ENCODE measurements at places on chromosomes 3 and 15.

GRCh38 chr3:171286580-171287249 is 173.5 kb downstream of the TNIK start:
- no peak for DNase-seq

- no peak for DNase-seq
These were observed 26.4 kb downstream of the CBLB start for GRCh38 chr3:105842449-105842848.

- no peak for DNase-seq
These were observed 50.5 kb upstream of the ABI3BP start for GRCh38 chr3:101043687-101044078.

DNA sequence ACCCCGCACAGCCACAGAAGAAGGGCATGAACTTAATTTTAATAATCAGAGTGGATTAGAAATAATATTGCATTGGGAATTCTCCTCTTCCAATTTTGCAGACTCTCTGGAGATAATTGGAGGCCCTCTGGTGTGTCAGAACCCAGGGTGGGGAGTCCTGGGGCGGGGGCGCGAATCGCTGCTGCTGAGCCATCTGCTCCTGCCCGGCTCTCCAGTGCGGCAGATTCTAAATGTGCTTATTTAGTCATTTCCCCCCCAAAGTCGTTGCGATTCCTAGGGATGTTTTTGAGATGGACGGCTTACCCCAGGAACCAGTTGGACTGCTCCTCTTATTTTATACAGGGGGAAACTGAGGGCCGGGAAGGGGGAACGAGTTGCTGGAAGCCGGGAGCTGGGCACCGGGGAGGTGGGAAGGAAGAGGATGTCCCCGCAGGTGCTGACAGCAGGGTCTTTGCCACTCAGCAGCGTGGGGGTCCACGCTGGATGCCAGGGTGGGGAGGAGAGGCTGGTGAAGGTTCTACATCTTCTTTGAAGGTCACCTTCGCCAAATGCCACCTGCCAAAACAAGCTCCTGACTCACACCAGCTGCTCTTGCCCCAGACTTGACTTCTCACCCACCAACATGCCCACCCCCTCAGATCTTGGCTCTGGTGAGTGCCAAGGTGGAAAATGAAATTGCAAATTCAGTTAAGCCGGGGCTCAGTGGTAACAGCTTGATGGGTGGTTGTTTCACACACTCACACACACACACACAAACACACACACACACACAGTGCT is 91.3 kb upstream of the PRR23E start:
- no peak for DNase-seq

- DNase-seq, result no peak
These were observed 940 bp upstream of the CCR1 start for GRCh38 chr3:46209053-46209452.

GRCh38 chr3:24828551-24828950 is 333.9 kb upstream of the THRB start:
- no peak for DNase-seq

- DNase-seq, result no peak
These were observed 470.4 kb upstream of the ROBO1 start for GRCh38 chr3:80238152-80238551.

DNA sequence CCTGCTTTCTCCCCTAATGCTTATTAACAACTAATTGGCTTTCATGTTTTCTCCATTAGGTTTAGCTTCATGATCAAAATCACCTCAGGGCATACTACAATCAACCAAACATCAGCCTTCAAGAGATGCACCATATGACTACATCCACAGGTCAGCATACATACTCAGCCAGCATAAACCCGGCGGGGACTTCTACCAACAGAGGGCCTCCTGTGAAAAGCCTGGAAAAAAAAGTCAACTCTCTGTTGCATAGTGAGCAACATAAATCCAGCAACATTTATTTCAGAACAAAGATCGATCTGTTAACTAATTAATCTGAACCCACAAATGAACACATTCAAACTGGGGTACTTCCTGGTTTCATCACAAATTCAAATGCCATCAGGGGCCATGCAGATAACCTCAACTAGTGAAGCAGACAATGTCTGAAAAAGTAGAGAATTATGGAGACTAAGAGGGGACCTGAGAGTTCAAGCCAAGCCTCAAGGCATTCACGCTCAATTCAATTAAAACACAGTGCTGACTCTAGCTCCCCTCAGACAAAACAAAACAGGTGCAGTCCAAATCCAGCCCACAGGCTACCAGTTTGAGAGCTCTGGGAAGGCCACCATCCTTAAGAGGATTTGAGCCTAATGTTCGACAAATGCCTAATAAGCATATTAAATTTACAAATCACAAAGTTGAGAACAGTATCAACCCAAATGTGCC is 124.5 kb downstream of the MAGI1 start:
- no peak for DNase-seq

DNA sequence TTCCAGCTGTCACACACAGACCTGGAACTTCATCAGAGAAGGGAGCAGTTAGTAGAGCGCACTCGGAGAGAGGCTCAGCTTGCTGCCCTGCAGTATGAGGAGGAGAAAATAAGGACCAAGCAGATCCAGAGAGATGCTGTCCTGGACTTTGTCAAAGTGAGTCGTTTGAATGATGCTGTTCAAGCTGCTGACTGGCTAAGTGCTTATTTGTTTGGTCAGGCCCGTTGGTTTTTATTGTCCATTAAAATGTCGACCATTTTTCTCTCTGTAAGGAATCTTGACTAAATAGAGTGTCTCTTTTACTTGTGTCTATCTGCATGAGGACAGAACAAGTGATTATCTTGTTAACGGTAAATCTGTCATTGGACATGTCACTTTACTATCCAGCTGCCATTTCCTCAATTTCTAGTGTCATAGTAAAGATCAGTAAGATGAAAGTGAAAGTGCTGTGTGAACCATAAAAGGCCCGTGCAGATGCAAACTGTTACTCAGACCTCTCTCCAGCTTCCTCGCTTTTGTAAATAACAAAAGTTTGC is 56.9 kb downstream of the LRCH3 start:
- DNase-seq, result no peak

- DNase-seq, result no peak
These were observed 20.0 kb downstream of the ABTB1 start for GRCh38 chr3:127692501-127693335.

DNA sequence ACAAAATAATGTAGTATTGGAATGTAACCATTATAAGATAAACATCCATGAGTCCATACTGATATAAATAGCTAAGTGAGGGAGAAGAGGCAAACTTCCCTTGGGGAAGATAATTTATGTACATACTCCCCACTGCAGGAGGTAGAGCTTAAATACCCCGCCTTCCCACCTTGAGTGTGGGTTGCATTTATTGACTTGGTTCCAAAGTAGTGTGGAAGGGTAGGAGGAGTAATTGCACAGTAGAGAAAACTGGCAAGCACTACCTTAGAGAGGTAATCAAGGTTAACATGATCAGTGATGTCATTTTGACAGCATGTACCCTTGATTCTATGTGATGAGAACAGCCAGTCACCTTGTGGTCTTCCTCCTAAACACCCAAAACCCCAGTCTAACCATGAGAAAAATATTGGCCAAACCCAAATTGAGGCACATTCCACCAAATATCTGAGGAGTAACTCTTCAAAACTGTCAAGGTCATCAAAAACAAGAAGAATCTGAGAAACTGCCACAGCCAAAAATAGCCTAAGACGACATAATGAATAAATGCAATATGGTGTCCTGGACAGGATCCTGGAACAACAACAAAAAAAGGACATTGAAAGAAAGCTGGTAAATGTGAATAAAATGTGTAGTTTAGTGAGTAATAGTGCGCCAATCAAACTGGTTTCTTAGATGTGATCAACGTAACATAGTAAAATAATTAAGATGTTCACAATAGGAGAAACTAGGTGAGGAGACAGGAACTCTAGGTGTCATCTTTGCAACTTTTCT is 774 bp upstream of the CNOT10 start:
- no peak for DNase-seq

- DNase-seq, result no peak
These were observed 878.8 kb downstream of the NAALADL2 start for GRCh38 chr3:175737646-175738572.

- no peak for DNase-seq
These were observed 14.2 kb downstream of the GPR15 start for GRCh38 chr3:98545940-98546339.

- no peak for DNase-seq
These were observed 32.2 kb upstream of the ACP3 start for GRCh38 chr3:132284781-132285619.

DNA sequence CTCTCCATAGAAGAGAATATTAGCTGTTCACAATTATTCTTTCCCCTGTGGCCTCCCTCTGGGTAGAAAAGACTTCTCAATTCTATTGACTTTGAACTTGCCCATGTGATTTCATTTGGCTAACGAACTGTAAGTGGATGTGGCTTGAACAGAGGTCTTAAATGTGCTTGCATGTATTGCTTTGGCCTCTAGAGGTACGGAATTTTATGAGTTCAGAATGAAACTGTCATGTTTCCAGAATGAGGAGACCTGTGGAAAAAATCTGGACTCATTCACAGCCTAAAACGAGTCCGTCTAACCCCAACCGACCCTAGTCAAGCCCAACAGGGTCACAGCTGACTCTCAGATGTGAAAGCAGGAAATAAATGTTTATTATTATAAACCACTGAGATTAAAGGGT is 596.7 kb upstream of the UBE2E2 start:
- no peak for DNase-seq

GRCh38 chr3:52172262-52172757 is 18.1 kb upstream of the POC1A start:
- DNase-seq, result no peak

- no peak for DNase-seq
These were observed 246.8 kb upstream of the ROBO1 start for GRCh38 chr3:80014576-80014975.

- DNase-seq, result no peak
These were observed 10.3 kb downstream of the ZBTB47 start for GRCh38 chr3:42663581-42664437.

DNA sequence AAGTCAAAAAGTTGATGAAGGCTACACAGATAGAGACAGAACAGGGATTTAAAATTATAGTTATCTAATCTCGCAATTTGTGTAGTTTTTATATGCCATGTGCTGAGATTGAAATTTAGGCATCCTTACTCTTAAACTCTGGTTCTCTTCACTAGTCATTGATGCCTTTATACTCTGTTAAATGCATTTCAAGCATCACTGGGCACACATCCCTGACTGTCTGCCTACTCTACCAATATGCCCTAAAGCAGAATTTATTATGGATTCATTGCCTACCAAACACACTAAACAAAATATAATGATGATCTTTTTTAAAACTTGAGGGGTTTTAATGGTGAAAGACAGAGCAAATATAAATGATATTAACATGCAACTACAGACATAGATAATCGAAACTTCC is 10.3 kb upstream of the ALCAM start:
- no peak for DNase-seq

- DNase-seq, result no peak
These were observed 46.5 kb upstream of the PDE8A start for GRCh38 chr15:84934942-84935729.

- no peak for DNase-seq
These were observed 15.9 kb upstream of the ACTL6A start for GRCh38 chr3:179546814-179547241.

DNA sequence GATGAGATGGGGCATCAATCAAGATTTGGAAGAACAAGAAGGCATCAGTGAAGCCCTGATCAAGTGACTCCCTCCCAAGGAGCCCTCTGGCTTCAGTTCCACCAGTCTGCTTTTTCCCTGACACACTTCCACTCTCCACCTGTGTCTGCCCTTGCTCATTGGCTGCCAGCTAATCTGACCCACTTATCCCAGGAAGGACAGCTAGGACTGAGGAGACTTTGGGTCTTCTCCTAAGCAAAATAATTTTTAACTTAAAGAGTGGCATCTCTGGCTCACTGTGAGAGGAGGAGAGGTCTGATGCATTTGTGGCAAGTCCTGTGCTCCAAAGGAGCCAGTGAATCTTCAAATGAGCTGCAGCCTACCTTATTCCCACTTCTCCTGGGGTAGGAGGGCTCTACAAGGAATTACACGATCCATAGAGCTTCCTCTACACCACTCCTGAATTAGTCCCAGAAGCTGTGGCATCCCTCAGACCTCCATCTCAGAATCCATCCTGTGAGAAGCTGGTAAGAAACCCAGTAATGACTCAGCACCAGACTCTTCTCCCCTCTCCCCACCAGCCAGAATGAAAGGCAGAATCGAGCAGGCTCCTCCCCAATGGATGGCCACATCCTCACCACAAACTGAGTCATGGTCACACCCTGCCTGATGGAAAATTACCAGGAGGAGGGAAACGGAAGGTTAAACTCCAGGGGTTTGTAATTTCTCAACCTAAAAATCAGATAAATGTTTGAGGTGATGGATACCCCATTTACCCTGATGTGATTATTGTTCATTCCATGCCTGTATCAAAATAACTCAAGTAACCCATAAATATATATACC is 6.3 kb upstream of the PKM start:
- no peak for DNase-seq

DNA sequence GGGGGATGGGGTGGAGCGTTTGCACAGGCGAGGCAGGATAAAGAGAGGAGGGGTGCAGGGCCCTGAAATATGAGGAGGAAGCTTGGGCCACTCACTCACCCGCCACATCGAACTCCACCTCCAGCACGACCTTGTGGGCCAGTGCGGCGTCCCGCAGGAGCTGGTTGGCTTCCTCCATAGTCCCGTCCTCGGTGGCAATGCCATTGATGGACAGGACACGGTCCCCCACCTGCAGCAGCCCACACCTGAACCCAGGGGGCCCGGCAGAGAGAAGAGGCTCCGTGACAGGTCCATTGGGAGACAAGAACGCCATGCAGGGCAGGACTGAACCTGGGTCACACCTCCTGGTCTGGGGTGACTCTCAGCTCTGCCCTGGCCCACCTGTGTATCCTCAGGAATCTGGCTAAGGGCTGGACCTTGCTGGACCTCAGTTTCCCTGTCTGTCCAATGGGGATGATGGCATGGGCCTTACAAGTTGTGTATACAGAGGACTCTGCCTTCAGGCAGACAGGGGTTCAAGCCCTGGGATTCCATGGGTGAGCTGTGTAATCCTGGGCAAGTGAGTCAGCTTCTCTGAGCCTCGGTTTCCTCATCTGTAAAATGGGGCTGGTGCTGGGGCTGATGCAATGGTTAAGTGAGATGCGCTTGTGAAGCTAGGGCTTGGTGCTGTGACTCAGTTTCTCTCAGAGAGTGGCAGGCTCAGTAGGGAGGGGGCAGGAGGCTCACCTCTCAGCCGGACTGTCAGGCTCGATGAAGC is 26.4 kb downstream of the GRIP2 start:
- DNase-seq, result peak; percentile 7

- DNase-seq, result no peak
These were observed 6.8 kb upstream of the MESP2 start for GRCh38 chr15:89769366-89769765.

- DNase-seq, result no peak
These were observed 638.6 kb upstream of the TBL1XR1 start for GRCh38 chr3:177835917-177836316.

- DNase-seq, result no peak
These were observed 26.4 kb upstream of the MYZAP start for GRCh38 chr15:57565311-57565710.

Data from activated B cell treated with CpG ODN at 0.5 μM for 24 hours (primary cell).